ENCODE measurements at places on chromosomes 11 and 22.

DNA sequence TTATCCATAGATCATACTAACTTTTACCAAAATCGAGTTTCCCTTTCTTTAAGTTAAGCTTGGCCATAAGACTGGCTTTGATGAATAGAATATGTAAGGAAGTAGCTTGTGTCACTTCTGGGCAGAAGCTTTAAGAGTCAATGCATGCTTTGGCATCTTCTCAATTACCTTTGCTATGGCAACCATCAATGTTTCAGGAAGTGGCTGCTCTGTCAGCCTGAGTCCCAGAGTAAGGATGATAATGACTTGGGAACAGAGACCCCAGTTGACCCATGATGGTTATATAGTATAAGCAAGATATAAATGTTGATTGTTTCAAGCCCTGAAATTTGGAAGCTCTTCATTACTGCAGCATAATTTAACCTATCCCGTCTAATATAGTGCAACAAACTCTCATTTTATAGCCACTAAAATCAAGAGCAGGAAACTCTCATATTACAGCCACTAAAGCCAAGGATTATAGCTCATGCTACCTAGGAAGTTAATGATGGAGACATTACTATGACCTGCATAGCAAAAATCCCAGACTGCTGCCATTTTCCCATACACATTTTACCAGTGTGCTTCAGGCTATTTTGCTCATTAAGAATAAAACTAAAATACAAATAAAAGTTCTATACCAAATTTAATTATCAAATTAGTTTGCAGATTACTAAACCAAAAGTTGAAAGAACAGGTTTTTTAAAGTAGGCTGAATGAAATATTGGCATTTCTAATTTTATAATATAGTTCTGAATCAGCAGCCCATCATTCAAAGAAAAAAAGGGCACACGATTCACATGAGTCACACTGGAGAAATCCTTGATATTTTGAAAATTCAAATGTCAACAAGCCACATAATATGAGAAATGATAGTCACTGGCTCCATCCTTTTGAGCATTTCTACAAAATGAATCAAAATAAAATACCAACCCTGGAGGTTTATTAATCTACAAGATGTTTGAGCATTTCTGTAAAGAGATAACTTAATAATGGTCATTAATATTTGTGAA, 23.8 kb downstream of the FSHB start:
- no peak for DNase-seq

DNA sequence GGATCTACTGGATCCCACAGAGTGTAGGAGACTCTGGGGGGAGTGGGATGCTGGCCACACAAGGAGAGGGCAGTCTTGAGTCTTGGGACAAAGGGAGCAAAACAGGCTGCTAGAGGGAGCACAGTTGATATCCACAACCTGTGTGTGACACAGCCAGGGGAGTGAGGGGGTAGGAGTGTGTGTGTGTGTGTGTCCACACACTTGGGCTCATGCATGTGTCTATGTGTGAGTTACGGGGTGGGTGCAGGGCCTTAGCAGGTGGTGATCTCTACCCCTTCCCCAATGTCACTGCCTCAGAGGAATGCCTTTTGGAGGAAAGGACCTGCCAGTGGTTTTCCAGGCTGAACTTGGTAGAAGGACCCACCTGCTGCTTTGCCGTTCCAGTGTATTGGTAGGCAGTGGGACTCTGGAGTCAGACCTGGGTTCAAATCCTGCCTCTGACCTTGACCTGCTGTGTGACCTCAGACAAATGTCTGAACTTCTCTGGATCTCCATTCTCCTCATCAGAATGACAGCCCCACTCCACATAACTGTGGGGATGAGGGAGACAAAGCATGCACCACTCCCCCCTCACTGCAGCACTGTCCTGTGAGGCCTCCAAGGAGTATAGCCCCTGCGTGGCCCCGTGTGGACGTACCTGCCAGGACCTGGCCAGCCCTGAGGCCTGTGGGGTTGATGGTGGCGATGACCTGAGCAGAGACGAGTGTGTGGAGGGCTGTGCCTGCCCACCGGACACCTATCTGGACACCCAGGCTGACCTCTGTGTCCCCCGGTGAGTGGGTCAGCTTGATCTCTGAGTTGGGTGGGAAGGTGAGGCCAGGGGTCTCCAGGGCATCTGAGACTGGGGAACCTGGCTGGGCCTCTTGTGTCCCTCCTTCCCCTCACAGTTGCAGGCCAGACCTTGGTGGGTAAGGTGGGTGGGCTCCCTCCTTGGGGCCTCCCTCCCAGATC, 27.4 kb downstream of the OTOG start:
- DNase-seq = no peak

GRCh38 chr22:49961601-49962011, 1.0 kb downstream of the PIM3 start:
- no peak for DNase-seq

DNA sequence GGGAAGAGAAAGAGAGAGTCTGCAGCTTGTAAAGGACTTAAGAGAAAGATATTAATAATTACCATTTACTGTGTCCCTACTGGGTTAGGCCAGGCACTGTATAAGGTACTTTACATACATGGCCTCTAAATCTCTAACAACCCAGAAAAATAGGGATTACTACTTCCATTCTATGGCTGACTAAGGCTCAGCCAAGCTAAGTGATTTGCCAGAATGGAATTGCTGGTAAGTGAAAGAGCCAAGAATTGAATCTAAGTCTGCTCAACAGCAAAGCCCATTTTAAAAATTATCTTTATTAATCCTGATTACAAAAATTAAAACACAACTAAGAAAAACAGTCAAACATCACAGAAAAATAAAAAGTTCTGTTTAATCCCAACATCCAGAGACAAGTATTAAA, 21.4 kb downstream of the XRRA1 start:
- DNase-seq = no peak

DNA sequence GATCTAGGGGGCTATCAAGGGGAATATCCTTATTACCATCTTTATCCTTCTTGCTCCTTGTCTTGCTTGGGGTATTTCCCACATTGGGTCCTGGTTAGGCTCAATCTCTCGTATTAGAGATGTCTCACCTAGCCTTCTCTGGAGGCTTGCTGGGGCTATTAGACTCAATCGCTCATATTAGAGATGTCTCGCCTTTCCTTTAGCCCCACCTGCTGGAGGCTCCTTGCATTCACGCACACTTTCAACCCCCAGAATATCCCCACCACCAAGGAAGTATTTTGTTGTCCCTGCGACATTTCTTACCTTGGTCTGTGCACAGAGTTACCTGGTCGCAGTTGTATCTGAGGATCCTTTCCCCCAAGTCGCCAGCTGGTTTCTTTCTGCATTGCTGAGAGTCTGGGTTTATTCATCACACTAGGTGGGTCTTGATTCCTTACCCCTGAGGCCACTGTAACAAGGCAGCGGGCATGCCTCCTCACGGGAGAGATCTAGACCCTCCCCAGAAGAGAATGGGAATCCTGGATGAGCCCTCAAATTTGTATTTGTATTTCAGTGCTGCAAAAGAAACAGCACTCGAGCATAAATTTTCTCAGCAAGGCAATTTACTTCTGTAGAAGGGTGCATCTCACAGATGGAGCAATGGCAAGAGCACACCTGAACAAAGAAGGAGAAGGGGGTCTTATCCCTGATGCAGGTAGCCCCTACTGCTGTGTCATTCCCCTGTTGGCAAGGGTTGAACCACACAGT, 15.9 kb upstream of the HYLS1 start:
- peak; percentile 55 for DNase-seq

DNA sequence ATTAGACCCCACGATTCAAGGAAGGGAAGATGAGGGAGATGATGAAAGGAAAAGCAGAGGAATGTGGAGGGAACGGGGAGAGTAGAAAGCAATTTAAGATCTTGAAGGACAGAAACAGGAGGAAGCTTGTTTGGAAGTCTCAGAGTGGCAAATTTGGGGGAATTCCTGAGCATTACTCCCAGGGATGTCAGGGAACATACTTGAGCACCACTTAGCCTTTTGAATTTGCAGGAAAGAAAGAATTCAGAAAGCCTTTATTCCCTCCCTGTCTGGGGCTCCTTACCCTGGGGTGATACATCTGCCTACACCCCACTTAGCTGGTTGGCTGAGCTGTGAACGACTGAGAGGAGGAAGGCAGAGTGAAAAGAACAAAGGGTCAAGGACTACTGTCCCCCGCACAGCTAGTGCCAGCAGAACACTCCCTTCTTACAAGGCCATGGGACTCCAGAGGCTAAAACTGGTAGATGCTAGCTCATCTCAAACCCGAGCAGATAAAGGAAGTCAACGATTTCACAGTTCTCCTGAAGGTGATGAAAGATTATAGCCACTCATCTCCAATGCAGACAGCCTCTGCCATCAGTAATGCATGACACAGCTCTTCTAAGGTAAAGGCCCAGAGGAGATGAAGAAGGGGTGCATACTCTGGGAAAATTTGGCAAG, 84.0 kb upstream of the AKIP1 start:
- DNase-seq = no peak

GRCh38 chr22:36405671-36406538, 18.1 kb upstream of the MYH9 start:
- peak; percentile 47 for DNase-seq

- no peak for DNase-seq
Measured at GRCh38 chr11:64342869-64343745, 3.1 kb downstream of the CCDC88B start.

GRCh38 chr22:46012881-46013281, 35.9 kb upstream of the WNT7B start:
- no peak for DNase-seq

DNA sequence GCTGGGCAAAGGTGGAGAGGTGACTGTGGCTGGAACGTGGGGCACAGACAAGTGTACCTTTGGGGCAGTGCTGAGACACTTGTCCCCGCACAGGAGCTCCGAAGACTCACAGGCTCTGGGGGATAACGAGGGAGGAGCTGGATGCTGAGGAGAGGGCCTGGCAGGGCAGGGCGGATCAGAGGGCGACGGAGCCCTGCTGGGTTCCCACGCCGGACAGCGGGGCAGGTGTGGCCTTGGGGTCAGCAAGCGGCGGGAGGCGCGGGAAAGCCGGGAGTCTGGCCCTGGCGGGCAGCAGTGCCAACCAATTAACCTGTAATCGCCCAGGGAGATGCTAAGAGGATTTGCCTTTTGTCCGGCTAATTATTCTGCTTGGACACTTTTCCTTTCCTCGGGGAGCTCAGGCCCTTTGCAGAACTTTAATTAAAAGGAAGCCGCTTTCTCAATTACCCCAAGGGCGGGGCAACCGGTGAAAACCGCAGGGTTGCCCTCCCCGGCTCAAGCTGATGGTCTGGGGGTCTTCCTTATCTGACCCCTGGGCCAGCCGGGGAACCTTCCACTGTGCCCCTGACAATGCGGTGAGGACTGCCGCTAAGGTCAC, 71.5 kb downstream of the WNT7B start:
- no peak for DNase-seq

- DNase-seq = peak; percentile 68
Measured at GRCh38 chr22:30422481-30423300, 2.9 kb upstream of the MTFP1 start.

DNA sequence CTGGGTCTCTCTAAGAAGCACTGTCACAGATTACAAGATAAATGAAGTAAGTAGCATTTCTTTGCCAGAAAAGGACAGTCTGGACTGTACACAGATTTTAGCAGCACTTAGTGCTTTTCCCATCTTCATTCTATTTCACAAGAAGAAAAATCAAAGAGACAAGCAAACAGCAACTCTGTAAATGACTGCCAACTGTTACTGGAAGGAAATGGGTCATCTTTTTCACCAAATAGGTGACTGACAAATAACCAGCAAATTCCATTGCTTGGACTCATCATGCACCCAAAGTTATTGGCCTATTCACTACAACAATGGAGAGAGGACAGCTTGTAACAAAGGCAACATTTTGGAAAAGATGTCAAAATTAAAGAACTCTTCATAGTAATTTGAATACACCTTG, 28.9 kb upstream of the CARD18 start:
- DNase-seq = no peak

- DNase-seq = no peak
Measured at GRCh38 chr11:47932544-47932943, 47.8 kb upstream of the PTPRJ start.

DNA sequence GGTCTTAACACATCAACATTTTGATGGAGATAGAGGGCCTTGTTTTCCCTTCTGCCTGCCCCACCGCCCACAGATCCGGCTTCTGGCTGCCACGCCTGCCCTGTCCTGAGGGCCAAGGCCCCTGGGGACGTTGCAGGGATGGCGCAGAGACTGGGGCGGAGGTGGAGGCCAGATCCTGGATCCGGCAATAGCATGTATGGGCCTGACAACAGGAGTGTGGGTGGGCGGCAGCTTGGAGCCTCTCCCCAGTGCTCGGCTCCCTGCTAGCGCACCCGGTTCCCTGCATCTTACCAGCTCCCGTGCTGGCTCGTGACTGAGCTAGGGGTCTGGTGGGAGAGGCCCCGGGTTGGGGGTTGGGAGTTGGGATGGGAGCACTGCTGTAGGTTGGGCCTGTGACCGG, 95.6 kb downstream of the ZBTB16 start:
- DNase-seq = no peak

DNA sequence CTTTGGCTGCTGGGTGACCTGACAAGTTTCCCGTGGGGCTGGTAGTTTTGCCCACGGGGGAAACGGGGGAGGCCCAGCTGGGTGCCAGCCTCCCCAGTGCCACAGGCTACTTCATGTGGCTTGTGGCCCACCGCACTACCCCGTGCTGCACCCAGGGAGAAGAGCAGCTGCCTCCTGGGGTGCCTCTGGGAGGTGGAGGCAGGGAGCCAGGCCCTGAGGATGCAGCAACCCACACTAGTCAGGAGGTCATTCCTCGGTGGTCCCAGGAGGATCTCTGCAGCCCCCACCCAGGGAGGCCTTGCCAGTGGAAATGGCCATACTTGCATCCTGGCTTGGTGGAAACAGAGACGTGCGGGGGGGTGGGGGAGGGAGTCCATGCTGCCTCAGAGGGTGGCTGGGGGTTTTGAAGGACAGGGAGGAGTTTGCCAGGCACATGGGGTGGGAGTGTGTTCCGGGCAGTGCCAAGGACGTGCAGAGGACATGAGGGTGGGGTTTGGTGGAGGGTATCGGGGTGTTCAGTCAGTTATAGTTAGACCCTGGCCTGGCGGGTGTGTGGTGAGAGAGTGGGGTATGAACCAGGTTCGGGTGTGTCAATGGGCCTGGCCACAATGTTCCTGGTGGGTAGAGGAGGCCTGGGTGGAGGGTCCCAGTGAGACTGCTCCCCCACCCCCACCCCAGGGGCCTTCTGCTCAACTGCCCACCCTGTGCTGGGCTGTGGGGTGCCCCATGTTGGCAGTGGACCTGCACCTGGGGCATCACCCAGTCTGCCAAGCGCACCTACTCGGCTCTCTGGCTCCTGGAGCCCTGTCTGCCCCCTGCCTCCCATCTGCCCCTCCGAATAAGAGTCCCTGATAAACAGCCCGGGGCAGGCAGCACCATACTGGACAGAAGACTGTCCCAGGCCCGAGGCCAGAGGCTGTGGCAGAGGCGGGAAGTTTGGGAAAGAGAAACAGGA, 3.8 kb downstream of the PIM3 start:
- peak; percentile 20 for DNase-seq
